ENCODE measurements at places on chromosomes 7 and 10.

DNA sequence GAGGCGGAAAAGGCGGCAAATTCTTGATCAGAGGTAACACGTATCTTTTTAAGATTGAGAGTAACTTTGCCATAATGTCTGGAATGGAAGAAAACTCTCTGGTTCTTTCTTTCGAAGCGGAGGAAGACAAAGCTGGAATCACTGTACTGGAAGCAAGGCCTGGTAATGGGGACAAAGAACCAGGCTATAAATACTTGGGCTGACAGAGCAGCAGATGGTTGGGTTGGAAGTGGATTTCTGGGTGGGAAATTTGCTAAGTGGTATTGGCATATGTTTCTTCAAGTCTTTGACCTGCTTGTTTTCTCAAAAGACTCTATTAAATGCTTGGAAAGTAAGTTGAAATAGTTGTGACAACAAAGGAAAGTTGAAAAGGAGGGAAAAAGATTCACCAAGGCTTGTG lies 87.3 kb upstream of the SFMBT2 start:
- DNase-seq: no peak

GRCh38 chr10:26911811-26912461 lies 51.2 kb upstream of the ABI1 start:
- peak; percentile 35 for DNase-seq

DNA sequence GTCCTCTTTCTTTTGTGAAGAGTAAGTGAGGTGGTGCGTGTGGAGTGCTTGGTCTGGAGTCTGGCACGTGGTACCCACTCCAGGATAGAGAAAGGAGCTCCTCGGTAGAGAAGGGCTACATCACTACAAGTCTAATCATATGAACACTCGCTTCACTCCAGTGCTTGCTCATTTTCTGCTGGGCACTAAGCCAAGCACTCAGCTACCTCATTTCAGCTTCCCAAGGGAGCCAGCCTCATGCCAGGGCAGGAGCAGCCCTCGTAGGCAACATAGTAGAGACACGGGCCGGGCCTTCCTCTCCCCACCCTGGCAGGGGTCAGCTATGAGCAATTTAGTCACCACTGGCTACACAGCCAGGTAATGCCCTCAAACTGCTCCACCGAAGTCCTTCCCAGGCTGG lies 11.4 kb upstream of the HSPA12A start:
- no peak for DNase-seq

GRCh38 chr10:76126607-76127527 lies 695.4 kb downstream of the LRMDA start:
- peak; percentile 57 for DNase-seq

- no peak for DNase-seq
Measured at GRCh38 chr7:76269895-76270294, 32.6 kb upstream of the HSPB1 start.

- DNase-seq: no peak
Measured at GRCh38 chr10:97771055-97771891, 526 bp downstream of the SFRP5 start.

DNA sequence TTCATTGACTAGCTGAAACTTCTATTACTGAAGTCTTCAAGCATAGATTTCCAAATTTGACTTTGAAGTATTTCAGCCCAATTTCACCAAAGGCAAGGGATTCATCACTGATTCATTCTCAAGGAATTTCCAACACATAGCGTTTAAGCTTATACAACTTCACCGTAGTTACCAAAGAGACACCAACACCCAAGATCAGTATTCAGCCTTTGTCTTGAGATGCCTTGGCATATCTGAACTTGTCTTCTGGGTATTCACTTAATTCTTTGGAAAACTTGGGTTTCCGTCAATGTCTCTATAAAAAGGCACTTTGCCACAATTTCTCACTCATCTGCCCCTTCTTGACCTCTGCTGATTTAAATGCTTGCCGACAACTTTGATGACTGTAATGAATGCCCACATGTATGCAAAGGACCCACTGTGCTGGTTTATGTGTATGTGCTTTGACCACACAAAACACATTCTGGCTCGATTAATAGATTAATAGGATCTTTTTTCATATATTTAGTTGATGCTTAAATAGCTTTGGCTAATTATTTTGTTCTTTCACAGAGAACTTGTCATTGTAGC lies 49.6 kb downstream of the TES start:
- DNase-seq: no peak

DNA sequence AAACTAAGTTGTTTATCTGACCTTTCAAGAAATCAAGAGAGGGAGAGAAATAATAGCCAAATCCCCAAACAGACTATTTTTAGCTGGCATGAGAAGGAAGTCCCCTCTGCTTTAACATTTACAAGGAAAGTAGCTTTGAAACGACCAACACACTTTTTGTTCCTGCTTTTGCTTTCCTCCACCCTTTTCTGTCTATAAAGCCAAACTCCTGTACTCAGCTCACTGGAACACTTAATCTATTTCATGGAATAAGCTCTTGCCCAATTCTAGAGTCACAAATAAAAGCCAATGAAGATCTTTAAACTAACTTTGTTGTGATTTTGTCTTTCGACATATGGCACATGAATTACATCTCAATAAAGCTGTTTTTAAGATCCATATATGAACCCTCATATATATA lies 86.8 kb upstream of the CCDC71L start:
- no peak for DNase-seq

- no peak for DNase-seq
Measured at GRCh38 chr7:116404389-116404788, 95.1 kb upstream of the CAV2 start.

- DNase-seq: peak; percentile 51
Measured at GRCh38 chr10:80204677-80205476, 460 bp downstream of the ANXA11 start.

DNA sequence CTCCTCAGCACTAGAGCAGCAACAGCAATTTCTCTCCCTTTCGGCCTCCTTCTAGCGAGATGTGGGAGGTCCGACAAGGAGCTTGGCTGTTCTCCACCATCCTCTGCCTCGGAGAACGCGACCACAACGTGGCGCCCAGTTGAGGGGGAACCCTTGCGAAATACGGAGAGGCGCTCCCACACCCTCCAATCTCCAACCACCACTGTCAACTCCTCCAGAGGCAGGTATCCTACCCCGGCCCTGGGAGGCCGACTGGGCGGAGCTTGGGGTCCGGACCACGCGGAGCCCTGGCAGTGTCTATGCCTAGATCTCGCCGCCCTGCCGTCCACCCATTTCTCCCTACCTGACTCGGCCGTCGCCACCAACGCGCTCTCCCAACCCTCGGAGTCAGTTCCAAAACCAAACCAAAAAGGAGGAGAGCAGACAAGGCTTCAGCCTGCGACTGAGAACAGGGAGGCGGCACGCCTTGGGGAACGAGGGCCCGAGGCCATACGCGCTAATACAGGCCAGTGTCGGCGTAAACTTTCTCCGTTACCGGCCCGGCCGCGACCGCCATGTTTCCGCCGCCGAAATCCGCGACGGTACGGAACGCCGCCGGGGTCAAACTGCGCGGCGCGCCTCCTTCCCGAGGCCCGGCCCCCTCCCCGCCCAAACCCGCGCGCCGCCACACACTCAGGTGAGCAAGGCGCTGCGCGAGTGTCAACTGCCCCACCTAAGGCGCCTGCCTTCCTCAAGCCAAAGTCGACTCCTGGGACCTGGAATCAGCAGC lies at the start of gene TMEM168:
Gene TMEM168 (minus strand): TSS at position 577 of the 769 bp plus-strand sequence. CDS start 5,568 bp downstream, outside the sequence.
- peak; percentile 72 for DNase-seq

DNA sequence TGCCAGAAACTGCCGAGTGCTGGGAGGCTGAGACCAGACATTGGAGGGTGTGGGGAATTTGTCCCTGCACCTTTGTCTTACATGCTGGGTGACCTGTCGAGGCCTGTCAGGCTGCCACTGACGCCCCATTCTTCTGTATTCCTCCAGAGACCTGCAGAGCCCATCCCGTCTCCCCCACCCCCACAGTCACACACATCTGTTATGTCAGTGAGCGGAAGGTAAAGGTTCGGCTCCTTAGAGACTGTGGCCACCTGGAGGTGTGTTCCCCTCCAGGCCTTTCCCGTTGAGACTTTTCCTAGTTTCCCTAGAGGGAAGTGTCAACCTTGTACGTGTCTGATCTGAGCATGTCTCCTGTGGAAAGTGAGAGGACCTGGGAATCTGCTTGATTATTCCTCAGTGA lies 84.5 kb downstream of the ATXN7L1 start:
- DNase-seq: no peak

DNA sequence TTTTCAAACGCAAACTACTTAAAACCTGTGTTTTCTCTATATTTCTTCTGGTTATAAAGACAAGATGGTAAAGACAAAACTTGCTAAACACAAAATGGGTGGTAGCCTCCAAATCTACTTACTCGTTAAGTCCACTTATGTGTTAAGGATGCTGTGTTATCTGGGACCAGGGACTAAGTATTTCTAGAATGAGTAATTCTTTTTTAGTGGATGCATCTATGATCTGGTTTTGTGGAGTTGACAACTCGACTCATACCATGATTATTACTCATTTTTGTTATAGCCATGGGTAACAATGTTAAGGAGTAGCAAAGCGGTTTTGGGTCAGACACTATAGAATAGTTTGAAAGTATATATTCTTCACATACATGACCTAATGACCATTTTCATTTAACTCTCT lies 239.5 kb upstream of the FOXP2 start:
- DNase-seq: no peak

DNA sequence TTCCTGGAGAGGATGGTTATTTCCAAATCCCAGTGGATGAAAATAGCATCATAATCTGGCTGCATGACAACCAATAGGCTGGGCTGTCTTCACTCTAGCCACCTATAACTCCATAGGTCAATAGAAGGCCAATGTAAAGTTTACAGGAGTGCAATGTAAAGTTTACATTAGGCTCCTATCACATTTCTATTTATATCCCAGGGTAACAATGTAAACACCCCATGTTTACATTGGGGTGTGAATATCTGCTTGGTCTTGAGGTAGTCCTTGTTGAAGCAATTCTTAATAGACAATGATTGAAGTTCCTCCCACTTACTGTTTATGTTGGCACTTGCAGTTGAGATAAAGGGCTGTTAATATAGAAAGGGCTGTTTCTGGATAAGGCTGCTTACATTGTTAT lies 21.5 kb downstream of the CH25H start:
- DNase-seq: no peak

GRCh38 chr7:151016942-151017341 lies 7.4 kb downstream of the ATG9B start:
- DNase-seq: no peak

- DNase-seq: no peak
Measured at GRCh38 chr7:155252892-155253501, 44.7 kb upstream of the INSIG1 start.

- no peak for DNase-seq
Measured at GRCh38 chr7:75989500-75990388, 4.7 kb downstream of the TMEM120A start.

DNA sequence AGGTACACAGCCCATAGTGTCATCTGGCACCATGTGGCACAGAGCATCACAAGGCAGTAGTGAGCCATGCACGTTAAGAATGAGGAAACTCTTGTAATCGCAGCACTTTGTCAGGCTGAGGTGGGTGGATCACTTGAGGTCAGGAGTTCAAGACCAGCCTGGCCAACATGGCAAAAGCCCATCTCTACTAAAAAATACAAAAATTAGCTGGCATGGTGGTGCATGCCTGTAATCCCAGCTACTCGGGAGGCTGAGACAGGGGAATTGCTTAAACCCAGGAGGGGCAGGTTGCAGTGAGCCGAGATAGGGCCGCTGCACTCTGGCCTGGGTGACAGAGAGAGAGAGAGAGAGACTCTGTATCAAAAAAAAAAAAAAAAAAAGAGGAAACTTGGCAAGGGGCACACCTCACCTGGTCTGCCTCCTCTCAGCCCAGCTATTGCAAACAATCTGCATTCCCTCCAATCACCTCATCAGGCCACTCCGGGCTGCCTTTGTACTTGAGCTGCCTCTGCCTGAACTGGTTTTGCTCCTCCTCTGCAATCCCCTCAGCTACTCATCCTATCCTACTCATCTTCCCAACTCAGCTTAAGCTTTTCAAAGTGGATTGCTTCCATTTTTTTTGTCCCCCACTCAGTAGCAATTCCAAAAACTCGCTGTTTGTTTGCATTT lies 46.0 kb upstream of the OPTN start:
- no peak for DNase-seq

DNA sequence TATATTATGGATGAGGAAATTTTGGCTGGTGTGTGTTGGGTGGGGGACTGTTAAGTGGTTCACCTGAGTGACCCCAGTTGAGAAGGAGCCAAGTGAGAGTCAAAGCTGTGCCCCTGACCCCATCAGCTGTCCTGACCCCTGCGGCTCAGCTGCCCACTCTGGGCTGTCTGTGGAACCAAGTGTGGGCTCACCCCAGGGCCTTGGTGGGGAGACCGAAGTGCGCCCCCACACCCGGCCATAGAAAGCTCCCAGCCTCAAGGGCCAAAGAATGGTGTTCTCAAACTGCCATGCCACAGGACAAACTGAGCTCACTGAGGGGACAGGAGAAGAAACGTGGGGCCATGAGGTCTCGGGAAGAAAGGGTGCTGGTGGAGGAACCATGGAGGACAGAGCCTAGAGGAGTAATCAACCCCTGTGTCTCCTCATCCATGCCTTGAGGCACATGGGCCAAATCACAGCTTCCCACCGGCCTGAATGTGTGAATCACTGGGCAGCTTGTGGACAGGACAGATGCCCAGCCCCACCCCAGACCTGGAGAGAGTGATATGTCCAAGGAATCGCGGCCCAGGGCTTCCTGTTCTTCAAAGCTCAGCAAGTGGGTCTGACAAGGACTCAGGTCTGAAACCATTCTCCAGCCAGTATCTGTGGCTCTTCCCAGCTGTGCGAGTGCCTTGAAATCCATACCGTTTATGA lies 86.2 kb upstream of the CACUL1 start:
- no peak for DNase-seq

DNA sequence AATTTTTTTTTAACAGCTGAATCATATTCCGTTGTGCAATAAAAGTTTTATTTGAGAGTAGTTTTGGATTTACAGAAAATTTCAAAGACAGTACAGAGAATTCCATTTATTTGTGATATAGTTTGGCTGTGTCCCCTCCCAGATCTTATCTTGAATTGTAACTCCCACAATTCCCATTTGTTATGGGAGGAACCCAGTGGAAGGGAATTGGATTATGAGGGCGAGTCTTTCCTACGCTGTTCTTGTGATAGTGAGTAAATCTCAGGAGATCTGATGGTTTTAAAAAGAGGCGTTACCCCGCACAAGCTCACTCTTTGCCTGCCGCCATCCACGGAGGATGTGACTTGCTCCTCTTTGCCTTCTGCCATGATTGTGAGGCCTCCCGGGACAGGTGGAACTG lies 228.0 kb upstream of the MAGI2 start:
- DNase-seq: no peak

- DNase-seq: no peak
Measured at GRCh38 chr10:61812052-61812721, 89.3 kb upstream of the ARID5B start.

- peak; percentile 72 for DNase-seq
Measured at GRCh38 chr10:133124357-133125211, 35.4 kb upstream of the KNDC1 start.

All from suppressor macrophage (primary cell).